Activated CD4-positive, alpha-beta T cell treated with anti-CD3 and anti-CD28 coated beads, Interleukin-2, amount 10 ng/mL, durations not matched to agents 7 days and 5 days (primary cell): ENCODE measurements at places on chromosomes 16 and 17. TPM values are rescaled to one million over a fixed set of nuclear protein-coding genes. Genes with fewer than 3 reads are reported as not detected.

The NAGLU gene
- 18.8 TPM for total RNA-seq

The SGSM2 gene
- 58.3 TPM for total RNA-seq

DNA sequence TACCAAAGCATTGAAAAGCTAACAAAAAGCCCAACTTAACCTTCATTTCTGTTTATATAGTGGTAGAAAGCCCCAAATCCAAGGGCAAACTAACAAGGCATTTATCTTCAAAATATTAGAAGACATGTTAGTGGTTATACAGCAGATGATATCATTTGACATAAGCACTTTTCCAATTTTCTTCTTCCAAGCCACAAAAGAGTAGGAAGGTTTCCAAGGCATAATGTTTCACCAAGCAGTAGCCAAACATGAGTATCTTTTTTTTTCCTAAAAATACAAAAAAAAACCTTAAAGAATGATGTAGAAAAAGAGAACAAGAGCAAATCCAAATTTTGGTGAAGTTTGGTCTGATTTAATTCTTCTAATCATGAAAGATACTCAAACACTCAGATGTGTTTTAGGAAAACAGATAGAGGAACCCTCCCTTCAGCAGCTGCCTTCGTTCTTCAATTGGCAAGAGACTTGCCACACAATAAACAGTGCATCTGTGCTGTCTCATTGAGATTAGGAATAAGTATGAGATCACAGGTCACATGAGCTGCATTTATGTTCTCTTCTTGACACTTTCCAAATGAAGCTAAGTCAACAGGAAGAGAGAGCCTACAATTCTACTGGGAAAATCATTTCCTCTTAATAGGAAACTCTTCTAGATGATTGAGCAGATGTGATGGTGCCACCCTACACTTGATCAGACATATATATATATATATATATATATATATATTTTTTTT is 106.7 kb downstream of the TTC19 start:
- peaks cover 31% of the 10 kb centered on the region for H3K36me3 ChIP-seq
- H3K4me3 ChIP-seq = no peak overlapping the region
- no peaks in the 10 kb centered on the region for H3K4me1 ChIP-seq

The SPATA22 gene
- 0.89 TPM for total RNA-seq

DNA sequence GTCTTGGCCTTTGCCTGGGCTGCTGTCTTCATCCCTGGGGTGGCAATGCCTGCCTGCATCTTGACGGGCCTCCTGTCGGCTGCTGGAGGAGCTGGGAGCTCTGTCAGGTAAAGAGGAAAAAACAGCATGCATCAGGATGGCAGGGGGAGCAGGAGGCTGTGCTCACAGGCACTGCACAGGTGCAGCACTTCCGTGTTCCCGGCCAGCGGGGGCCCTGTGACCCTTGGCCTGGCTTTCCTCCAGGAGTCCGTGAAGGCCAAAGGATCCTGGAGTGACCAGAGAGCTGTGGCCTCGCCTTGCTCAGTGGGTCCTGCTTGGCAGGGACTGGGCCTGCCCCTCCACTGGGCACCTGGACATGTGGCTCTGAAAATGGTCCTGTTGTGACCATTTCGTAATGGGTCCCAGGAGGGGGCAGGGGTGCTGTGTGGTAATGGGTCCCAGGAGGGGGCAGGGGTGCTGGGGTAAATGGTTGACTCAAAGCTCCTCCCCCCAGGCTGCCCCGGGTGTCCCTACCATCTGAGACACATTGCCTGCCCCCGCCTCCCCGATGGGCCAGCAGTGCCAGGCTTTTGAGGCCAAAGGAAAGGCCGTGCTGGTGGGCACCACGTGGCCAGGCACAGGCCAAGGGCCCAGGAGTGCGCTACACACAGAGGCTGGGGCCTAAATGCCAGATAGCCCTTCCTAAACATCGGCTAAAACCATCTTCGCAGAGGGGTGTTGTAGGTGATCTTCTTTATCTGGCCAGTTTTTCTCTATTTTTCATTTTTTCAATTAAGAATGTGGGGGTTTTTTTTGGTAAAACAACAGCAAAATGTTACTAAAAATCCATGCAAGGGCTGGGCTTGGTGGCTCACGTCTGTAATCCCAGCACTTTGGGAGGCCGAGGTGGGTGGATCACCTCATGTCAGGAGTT is 4.0 kb upstream of the FASN start:
- no peak for DNase-seq
- H3K27me3 ChIP-seq = no peaks in the 10 kb centered on the region
- no peaks in the 10 kb centered on the region for H3K36me3 ChIP-seq
